ENCODE measurements at places on chromosomes 1 and 21.

GRCh38 chr1:210200124-210200736 lies 32.4 kb upstream of the SERTAD4 start:
- DNase-seq: no peak

DNA sequence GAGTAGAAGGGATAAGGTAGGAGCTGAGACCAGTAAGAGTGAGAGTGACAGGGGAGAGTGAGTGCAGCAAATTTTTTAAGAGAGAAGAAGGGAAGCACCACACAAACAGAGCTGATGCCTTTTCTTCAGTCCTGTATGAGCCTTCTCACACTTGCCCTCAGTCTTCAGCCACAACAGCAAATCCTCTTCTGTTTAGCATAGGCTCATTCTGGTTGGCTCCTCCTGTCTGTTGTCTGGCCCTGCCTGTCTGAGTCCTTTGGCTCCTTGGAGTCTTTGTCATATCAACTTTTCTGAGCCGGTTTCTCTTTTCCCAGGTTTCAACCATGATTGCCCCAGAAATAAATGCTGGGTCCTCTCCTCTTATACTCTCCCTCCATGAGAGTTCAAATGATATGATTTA lies 12.7 kb upstream of the CASQ1 start:
- no peak for DNase-seq

GRCh38 chr1:221457685-221458446 lies 284.0 kb downstream of the DUSP10 start:
- no peak for DNase-seq

DNA sequence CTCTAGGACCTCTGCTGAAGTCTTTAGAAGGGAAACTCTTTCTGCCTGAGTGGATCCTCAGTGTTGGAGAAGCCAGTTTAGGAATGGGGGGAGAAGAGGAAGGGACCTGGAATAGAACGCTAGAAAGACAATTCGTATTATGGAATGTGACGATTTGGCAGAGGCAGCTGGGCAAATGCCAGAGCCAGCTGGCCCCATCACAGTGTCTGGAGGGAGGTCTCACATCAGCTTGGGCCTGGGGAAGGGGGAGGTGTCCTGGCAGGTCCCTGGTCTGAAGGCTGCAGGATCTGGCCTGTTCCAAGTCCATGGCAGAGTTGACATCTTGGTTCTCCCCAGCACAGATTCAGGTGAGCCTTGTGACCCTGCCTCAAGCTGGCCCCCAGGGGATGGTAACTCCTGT lies 11.3 kb downstream of the TMCC2 start:
- no peak for DNase-seq

DNA sequence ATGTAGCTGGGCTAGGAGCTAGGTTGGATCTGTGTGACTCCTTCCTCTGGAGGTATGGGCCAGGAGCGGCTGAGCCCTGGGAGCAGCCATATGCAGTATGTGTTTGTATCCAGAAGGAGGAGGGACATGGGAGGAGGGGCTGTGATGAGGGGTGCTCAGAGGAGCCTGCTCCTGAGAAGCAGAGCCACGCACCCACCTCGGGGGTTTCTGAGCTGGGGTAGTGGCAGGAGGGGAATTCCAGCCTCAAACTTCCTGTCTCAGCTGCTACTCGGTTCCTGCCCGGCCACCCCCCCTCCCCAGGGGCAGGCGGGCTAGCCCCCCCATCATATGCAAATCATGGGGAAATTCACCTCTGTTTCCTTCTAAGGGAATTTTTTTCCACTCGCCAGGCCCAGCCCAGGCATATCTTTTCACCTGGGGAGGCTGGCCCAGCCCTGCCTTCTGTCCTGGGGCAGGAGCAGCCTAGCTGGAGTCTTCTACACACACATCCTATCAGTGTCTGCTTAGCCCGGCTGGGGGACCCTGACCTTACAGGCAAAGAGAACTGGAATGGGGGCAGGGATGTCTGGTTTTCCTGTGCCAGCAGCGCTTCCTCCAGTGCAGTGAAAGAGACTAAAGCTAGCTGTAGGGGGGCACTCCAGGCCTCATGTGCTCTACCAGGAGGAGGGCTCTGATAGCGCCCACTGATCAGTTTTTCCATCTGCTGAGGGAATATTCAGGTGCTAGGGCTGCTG lies 3.0 kb downstream of the ZC3H12A start:
- peak; percentile 66 for DNase-seq
